Activated T-cell treated with anti-CD3 and anti-CD28 coated beads, Interleukin-2, amount 50 U/mL, for 48 hours (primary cell): ENCODE measurements at places on chromosomes 16 and 17.

GRCh38 chr16:35344012-35344762 is 1884.8 kb downstream of the TP53TG3F start:
- no peak for DNase-seq

GRCh38 chr17:76686538-76687297 is 24.0 kb downstream of the MXRA7 start:
- no peak for DNase-seq

GRCh38 chr17:28937044-28937729 is 14.1 kb downstream of the PHF12 start:
- no peak for DNase-seq

DNA sequence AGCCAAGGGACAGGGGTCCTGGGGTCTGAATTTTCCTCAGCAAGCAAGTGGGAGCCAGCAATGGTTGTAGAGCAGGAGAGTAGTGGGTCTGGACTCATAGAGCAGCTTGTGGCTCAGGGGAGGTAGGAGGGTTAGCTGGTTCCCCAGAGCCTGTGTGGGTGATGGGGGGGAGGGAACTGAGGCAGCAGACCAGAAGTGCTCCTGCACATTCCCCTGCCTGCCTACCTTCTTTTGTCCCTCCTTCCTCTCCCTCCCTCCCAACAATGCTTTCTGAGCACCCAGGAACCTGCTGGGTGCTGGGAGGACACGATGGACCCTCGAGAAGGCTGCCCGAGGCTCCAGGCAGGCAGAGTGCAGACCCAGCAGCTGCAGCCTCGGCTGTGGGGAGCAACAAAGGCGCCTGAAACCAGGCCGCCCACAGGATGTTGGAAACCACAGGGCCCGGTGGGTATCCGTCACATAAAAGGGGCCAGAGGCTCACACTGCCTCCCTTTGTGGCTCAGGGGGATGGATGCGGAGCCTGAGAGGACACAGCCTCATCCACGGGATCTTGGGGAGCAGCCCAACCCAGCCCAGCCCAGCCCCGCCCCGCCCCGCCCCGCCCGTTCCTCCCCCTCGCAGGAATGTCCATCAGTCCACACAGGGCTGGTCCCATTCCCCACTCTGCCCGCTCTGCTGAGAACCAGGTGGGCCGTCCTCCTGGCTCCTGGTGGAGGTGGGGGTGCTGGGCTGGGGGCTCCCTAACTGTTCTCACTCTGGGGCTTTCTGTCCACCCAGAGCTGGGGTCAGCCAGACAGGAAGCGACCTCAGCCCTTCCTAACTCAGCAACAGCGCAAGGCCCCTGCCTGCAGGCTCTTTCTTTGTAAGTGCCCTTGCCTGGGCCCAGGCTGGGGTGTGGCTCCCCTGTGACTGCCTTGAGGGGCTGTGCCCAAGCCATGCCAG is 1.7 kb upstream of the NLRC3 start:
- DNase-seq: peak; percentile 84

DNA sequence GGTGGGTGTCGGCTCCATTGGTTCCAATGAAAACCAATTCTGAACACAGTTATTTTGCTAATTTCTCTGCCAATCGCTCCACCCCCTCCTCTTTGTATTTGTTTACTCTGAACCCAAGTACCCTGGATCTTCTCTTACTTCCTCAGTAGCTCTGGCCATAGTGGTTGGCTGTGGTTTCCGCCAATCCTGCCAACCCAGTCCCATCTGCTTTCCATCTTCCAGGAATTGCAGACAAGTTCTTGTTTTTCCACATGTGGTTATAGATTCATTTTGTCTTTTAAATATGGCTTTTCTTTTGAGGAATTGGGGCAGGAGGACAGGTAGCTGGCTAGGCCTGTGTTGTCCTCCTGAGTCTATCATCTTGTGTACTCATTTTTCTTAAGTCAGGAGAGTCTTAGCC is 92.0 kb downstream of the CYLD start:
- DNase-seq: no peak

- DNase-seq: peak; percentile 56
Observed at GRCh38 chr17:75832652-75833400, 11.4 kb downstream of the UNC13D start.

DNA sequence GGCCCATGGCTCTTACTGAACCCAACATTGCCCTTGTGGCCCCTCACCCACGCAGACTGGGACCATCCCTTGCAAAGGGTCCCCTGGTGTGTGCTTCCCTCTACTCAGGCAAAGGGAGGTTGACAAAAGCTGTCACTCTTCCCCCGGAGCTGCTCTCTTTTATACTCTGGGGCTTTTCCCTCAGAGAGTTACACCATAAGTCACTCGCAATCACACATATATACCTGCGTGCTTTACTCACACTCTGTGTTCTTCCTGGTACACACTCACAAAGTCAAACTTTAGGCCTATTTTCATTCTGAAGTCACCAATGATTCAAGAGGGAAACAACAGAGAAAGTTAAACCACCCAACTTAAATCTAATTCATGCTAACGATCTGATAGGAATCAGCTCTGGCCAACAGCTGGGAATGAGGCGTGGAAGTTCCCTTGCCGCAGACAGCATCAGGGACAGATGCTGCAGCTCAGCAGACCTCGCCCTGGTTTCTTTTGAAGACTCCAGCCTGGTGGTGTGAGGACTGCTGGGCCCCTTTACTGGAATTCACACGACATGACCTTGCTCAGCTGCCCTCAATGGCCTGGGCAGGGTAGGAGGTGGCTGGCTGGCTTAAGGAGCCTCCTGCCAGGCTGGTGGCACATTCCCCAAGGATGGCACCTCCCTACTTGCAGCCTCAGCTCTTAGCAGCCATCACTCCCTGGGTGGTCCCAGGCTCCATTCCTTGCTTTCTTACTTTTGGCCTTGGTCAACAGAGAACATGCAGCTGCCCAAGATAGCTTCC is 27.3 kb downstream of the HIC1 start:
- DNase-seq: no peak

- DNase-seq: peak; percentile 64
Observed at GRCh38 chr17:4710693-4711634, 532 bp downstream of the ARRB2 start.

DNA sequence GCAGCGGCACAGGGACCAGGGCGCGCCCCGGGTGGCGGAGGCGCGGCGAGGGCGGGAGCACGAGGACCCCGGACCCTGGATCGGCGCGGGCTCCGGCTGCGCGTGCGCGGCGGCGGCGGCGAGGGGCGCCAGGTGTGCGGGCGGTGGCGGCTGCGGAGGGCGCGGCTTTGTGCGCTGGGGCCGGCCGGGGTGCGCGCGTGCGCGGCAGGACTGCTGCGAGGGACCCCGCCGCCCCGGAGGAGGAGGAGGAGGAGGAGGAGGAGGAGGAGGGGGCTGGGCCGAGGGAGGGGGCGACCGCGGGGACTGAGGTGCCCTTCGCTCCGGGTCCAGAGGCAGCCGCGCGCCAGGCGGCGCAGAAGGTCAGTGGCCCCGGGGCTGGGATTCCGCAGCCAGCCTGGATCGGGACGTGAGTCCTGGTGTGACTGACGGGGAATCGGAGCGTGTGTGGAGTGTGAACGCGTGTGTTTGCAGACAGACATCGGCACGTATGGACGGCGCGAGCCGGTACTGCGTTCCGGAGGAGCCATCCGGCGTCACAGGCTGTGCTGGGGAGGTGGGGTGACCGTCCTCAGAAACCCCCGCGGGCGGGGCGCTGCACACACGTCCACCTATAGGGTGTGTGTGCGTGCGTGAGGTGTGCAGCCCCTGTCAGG is 19.5 kb upstream of the RAP1GAP2 start:
- DNase-seq: no peak

- DNase-seq: no peak
Observed at GRCh38 chr17:2453325-2453724, 52.5 kb upstream of the MNT start.

- no peak for DNase-seq
Observed at GRCh38 chr16:87274794-87275193, 42.4 kb downstream of the C16orf95 start.

- DNase-seq: no peak
Observed at GRCh38 chr17:60224064-60224463, 74.3 kb downstream of the CA4 start.

GRCh38 chr17:67136191-67137025 is 92.1 kb downstream of the CACNG1 start:
- DNase-seq: no peak

DNA sequence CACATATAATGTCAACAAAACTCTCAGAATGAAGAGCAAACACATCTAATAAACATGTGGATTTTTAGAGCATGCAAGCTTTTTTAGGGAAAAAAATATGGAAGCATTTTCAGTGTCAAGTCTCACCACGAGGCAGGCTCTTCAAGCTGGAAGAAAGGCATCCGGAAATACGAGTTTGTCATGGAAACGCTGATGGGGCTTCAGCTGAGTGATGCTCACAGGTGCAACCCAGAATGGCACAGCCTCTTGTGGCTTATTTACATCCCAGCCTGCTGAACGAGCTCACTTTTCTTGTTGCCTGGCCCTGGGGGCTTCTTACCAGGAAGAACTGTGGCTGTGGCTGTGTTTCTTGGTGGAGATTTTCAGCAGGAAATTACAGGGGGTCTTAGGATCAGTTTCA is 24.1 kb upstream of the DYNLL2 start:
- no peak for DNase-seq

DNA sequence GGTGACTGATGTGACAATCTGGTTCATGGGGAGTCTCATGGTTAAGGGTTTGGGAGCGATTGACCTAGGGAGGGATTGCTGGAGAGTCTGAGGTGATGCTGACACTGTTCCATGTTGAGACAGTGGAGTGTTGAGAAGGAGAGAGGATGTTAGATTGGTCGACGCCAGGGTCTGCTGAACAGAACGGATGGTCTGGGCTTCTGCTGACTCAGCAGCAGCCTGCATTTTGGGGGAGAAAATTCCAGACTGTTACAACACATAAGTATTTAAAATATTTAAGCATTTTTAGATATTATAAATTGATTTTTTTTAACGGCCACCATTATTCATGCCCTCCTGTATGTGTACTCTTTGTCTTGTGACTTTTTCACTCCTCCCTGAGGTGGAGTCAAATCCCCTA is 107.2 kb downstream of the TOX3 start:
- DNase-seq: no peak

DNA sequence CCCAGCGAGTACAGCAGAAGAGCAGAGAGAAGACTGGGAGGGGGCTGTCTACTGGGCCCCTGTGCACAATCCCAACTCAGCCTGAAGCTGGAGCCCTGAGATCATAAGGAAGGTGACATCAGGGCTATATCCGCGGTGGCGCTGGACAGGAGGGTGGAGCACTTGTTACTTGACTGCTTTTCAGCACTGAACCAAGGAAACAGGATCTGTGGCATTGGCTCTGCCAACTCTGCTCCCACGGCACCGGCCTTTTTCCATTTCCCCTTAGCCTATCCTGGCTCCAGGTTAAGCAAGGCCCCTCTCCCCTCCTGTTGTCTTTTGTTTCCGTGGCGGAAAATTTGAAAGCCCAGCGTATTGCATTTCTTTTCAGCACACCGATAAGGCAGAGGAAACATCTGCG is 125.0 kb upstream of the IRX3 start:
- no peak for DNase-seq

DNA sequence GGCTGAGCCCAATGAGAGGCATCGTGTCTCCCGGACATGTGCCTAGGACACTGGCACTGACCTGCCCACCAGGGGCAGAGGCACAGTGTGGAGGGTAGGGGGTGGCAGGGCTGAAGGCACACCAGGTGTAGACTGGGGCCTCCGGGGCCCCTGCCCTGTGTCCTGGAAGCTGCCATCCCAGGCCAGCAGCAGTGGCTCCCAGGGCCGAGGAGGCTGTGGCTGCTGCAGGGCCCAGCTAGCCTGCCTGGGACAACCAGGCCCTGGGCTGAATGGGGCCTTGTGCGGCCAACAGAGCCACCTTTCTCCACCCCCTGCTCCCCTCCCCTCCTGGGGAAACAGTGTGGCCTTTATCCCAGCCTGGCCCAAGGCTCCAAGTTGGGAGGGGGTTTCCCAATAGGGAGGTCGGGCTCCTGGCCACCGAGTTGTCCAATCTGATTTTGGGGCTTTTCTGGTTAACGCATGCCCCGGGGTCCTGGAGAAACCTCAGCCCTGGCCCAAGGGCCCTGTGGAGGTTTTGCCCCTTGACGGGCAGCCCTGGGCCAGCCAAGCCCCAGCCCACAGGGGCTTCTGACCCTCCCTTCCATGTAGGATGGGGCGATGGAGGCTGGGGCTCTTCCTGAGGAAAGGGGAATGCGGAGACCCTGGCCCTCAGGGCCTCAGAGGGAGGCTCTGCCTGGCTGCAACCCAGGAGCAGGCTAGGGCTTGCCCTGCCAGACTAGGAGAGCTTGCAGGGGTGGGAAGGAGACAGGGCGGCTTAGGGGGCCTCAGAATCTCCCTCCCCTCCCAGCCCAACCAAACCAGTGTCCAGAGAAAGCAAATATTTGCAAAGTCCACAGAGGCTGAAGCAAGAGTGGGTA is 4.2 kb downstream of the MTSS2 start:
- DNase-seq: no peak

DNA sequence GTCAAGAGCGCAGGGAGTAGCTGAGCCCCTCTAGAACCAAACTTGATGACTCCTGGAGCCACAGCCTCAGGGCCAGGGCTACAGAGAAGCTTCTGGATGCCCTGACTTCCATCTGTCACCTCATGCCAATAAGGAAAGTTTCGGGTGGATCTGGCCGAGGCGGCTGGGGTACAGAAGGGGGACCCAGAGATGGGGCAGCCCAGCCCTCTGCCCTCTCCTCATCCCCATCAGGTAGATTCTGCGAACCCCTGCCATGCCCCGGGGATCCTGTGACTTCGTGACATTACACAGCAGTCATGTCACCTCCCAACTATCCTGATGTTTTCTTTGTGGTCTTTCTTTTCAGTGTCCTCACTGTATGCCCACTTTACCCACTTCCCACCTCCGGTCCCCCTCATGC is 114.4 kb downstream of the CCDC182 start:
- no peak for DNase-seq

- DNase-seq: no peak
Observed at GRCh38 chr16:79008869-79009179, 591.7 kb downstream of the MAF start.

DNA sequence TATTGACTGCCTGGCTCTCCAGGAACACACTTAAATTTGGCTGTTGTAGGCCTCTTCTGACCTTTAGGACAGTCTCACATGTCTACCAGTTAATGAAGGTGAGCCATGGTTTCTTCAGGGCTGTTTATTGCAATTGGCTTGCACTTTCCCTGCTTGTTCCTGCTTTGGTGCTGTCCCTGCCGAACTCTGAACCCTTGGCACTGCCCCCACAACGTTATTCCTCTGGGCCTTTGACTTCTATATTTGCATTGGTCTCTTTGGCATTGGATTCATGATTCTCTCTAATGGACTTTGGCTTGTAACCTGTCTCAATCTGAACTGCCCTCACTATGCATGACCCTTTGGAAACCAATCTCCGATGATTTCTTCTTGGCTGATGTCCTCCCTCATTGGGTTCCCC is 299.4 kb downstream of the UTP18 start:
- DNase-seq: no peak
